ENCODE measurements at places on chromosomes 12 and 14. TPM values are rescaled to one million over a fixed set of nuclear protein-coding genes. Genes with fewer than 3 reads are reported as not detected.

GRCh38 chr14:88017535-88017934 is 12.6 kb downstream of the GPR65 start:
- DNase-seq, result no peak

DNA sequence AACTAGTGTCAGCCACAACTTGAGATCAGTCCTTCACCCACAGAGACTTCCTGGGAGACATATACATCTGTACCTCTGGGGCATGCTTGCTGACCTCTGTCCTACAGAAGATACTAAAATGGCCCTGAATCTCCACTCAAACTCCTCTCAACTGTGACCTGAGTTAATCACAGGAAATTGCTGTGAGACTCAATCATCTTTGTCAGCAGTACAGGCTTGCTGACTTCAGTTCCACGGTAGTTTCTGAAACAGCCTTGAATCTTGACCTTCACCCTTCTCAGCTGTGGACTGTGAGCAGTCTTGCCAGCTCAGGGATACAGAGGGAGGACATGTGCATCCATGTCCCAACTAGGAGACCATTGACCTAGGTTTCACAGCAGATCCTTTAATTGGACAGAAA is 1.4 kb upstream of the KLRC1 start:
- no peak for DNase-seq

DNA sequence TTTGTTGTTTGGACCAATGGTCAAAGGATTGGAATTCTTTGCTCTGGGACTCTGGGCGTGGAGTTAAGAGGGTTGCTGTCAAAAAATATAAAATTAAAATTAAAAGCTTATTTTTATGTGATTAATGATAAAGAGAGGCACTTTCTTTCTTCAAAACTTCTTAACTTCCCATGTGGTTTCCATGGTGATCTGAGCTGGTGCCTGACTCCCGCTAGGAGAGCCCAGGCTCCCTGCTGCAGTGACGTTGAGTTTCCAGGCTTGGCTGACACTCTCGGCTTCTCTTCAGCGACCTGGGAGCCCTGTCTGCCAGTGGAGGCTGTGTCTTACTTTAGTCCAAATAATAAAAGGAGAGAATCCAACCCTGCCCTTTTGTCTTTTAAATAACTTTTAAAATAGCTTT is 84.4 kb downstream of the GALC start:
- no peak for DNase-seq

GRCh38 chr12:39123580-39124253 is 218.3 kb upstream of the CPNE8 start:
- DNase-seq, result no peak

The KRT78 gene
- total RNA-seq, result not detected

The TGM1 gene
- total RNA-seq, result 2.6 TPM

Data from Daoy (cell line).